GM12878 (cell line): ENCODE measurements at places on chromosomes 1 and 21. TPM values are rescaled to one million over a fixed set of nuclear protein-coding genes. Genes with fewer than 3 reads are reported as not detected.

Gene TMEM52
- polyA plus RNA-seq = 0.24 and 0.46 TPM in 2 replicates

Gene TMEM269
- polyA plus RNA-seq = 0.09 TPM in 1 of 2 replicates, not detected in the other

DNA sequence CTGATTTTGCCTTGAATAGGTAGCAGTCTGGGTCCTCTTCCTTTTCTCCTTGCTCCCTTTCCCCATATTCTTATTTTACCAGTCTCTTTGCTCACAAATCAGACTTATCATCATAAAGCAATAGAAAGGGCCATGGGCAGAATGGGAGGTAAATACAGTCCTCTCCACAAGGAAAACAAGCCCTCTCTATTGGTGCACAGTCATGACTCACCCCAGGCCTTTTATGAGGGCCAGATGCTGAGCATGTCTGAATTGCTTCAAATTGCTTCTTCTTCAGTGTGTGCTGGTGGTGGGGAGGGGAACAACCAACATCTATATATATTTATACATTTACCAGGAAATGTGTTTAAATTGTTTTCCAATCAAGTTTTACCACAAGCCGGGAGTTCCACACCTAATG lies 75.2 kb downstream of the GFI1 start:
- DNase-seq = no peak

Gene PTGS2
- polyA plus RNA-seq = not detected in 2 replicates

DNA sequence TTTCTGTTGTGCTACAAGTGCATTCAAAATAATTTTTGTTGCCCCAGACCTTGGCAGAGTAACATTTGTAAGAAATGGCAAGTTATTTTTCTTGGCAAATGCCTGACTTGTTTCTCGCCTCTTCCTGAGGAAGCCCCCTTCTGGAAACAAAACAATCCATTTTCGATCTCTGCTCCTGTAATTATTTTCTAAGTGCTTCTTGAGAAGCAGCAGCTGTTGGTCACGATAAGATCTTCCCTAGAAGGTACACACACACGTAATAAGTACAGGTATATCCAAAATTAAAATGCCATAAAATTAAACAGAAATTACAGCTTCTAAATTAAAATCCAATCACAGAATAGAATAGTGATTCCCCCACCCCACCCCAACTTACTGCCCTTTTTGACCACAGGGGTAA lies 47.3 kb downstream of the LPGAT1 start:
- DNase-seq = no peak

Gene HIVEP3
- 1.9 and 3.0 TPM in 2 replicates for polyA plus RNA-seq

DNA sequence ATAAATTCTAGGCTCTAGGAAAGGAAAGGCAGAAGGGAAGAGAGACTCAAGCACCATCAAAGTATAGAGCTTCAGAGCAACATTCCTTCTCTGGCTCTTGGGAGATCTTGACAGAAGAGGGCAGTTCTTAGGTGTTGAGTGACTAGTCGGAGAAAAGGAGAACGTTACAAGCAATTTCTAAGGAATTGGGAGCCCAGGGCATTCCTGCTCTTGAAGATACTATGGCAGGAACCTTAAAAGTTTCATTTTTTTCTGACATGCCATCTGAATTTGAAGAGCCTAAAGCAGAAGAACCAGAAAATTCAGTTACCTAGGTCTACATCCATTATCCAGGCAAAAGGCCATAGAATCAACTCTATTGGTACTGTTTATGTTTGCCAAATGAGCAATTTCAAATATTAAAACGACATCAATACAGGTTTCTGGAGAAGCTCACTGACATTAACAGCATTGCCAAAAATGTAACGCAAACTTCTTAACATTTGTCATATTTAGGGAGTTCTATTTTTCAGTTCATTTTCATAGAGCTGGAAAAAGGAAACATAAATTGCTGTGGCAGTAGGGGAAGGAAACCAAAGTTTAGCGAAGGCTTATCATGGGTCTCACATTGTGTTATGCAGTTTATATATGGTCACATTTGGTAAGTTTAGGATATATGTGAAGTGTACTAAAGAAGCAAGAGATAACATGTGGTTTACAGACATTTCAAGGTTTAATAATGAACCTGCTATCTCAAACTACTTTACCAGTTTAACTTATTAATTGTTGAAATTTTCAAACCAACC lies 210.1 kb upstream of the NRIP1 start:
- DNase-seq = no peak
